NCI-H226 (cell line): ENCODE measurements at places on chromosomes 12 and 14.
A peak's percentile ranks its signal among the peaks of the same experiment; 100 is the strongest.

- DNase-seq: no peak
Observed at GRCh38 chr12:3680919-3681594, 71.9 kb downstream of the CRACR2A start.

GRCh38 chr14:76867516-76868453 lies 41.6 kb downstream of the LRRC74A start:
- no peak for DNase-seq

DNA sequence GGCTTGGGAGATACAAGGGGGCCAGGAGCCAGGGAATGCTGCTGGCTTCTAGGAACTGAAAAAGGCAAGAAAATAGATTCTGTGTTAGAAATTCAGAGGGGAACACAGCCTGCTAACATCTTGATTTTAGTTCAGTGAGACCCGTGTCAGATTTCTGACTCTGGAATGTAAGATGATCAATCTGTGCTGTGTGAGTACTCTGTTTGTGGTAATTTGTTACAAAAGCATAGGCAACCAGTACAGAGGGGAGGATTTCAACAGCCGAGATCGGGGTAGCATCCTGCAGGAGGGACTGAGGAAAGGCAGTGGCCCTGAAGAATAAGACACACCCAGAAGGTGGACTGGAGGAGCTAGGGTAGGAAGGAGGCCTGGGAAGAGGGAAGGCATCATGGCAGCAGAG lies 410.0 kb upstream of the CCDC196 start:
- DNase-seq: no peak

GRCh38 chr12:128155571-128155970 lies 111.4 kb upstream of the TMEM132C start:
- no peak for DNase-seq

DNA sequence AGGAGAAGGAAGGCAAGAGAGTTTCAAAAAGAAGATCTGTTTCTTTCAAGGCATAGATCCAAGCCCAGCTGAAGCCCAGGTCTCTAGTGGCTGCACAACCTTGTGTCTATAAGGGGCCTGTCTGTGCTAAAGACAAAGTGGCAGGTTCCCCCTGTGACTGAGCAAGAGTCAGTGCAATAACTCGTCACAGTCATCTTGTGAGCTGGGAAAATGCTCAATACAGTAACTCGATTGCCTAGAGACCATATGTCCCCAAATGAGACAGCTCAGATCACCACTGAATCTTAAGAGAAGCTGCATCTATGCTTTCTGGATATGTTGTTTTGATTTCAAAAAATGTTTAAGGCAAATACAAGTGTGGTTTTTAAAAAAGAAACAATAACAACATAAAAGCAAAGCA lies 24.2 kb downstream of the ST8SIA1 start:
- DNase-seq: no peak

DNA sequence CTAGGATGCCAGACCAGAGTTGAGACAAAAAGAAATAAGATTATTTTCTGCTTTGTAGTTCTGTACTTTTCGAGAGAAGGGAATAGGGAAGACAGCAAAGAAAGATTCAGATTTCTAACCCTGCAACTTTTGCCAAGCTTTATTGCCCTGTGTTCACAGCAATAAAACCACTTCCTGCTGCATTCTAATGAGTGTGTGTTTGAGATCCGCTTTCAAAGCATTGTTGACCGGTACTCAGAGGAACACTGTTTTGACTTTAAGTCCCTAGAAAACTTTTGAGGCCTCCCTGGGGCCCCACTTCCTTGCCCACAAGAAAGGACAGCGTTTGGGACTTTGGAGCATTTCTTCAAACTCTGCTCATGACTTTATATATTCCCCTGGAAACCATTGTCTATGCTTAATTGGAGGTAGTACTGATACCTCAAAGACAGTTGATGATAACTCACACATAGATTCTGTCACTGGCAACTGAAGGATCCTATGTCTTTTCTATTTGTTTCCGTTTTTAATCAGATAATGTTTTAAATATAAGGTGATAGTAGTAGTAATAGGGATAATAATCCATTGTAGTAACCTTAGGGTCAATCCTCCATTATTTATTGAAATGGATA lies 1.3 kb downstream of the RNASE6 start:
- no peak for DNase-seq

GRCh38 chr12:123445388-123446332 lies 9.2 kb upstream of the RILPL2 start:
- peak; percentile 56 for DNase-seq

GRCh38 chr12:132003846-132004245 lies 54.1 kb downstream of the EP400 start:
- DNase-seq: peak; percentile 70

GRCh38 chr14:49769581-49770211 lies 1.7 kb downstream of the KLHDC2 start:
- DNase-seq: no peak

- DNase-seq: no peak
Observed at GRCh38 chr12:131025939-131026702, 72.4 kb downstream of the ADGRD1 start.

- no peak for DNase-seq
Observed at GRCh38 chr14:72612041-72612440, 281.9 kb downstream of the DPF3 start.

DNA sequence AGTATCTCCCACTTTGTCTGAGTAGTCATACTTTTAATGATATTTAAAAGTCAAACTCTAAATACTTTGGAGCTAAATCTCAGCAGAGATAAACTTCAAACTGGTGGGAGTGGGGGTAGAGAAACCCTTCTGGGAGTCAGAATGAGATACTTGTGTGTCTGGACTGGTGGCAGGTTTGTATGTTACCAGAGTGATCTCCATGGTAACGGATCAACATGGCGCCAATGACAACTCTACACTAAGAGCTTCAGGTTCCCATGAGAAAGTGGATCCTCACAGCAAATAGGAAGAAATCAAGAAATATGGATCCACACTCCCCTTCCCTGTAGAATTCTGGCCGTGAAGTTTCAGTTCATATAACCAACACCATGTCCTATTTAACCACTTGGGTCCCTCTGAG lies 121.9 kb downstream of the ETV6 start:
- DNase-seq: peak; percentile 33

DNA sequence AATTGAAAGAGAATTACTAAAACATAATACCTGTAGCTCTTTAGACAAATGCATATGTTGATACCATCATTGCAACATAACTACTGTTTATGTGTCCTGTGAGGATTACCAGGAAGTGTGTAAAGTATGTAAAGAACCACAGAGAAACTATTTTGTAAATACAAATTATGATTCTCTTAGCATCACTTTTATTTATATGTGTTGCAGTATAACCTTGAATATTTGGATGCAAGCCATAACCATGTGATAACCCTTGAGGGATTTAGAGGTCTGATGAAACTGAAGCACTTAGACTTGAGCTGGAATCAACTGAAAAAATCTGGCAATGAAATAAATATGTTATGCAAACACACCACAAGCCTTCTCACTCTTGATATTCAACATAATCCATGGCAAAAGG lies 77.5 kb downstream of the LRRC9 start:
- peak; percentile 60 for DNase-seq

DNA sequence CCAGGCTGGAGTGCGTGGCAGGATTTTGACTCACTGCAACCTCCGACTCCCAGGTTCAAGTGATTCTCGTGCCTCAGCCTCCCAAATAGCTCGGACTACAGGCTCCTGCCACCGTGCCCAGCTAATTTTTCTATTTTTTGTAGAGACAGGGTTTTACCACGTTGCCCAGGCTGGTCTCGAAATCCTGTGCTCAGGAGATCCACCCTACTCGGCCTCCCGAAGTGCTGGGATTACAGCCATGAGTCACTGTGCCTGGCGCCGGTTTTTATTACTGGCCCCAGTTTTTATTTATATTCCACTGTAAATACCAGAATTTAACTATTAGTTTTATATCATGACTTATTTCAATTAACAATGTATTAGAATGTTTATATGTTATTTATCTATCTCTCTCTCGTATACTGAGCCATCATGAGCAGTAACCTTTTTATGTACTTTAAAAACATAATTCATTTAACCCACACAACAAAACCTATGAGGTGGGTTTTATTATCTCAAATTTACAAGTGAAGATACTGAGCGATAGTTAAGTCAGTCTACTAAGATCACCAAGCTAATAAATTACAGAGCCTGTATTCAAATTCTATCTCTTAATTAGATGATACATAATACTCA lies 47.8 kb downstream of the HECTD1 start:
- no peak for DNase-seq

GRCh38 chr14:61219256-61219655 lies 61.9 kb downstream of the TMEM30B start:
- DNase-seq: no peak

GRCh38 chr12:37565112-37565511 lies 751.5 kb upstream of the ALG10B start:
- no peak for DNase-seq

GRCh38 chr12:11508699-11509098 lies 113.3 kb upstream of the PRB2 start:
- DNase-seq: peak; percentile 74

DNA sequence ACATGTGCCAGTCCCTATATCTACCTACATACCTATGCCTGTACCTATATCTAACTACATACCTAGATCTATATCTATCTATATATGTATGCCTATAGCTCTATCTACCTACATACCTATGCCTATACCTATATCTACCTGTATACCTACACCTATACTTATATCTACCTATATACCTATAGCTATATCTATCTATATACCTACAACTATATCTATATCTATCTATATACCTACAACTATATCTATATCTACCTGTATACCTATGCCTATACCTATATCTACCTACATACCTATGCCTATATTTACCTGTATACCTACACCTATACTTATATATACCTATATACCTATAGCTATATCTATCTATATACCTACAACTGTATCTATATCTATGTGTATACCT lies 56.6 kb downstream of the TBX3 start:
- DNase-seq: no peak

DNA sequence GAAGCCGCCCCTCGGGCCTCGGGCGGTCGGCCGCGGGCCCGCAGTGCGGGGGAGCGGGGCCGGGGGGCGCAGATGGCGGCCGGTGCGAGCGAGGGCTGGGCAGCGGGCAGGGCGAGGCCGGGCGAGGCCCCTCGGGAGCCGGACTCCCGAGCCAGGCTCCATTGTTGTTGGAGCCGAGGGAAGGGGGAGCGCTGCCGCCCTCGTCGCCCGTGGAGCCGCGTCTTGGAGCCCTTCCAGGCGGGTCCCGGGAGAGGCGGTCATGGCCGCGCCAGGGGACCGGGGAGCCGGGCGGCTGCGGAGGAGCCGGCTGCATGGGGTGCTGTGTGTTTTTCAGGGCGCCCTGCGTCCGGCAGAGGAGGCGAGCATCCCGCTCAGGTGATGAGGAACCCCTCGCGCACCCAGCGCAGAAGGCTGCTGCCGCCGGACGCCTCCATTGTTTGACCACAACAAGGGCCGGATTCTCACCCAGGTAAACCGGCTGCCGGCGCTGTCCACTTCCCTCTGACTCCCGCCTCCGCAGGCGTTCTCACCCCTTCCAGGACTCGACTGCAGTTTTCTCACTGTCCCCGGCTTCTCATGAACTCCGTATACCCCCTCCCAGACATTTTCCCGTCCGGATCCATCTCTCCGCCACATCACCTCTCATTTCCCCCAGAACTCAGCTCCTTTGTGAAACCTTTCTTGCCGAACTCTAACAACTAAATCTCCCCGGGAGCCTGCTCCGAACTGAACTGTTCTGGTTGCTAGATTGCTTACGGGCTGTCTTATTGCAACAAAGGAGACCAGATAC lies 732 bp downstream of the ZNF664 start:
- DNase-seq: no peak

- DNase-seq: no peak
Observed at GRCh38 chr14:40347675-40348074, 915.4 kb upstream of the FBXO33 start.

GRCh38 chr14:72045885-72046284 lies 113.7 kb downstream of the RGS6 start:
- DNase-seq: no peak

- no peak for DNase-seq
Observed at GRCh38 chr14:77139540-77140358, 1.8 kb downstream of the ZDHHC22 start.
